ENCODE measurements at places on chromosomes 3 and 15. TPM values are rescaled to one million over a fixed set of nuclear protein-coding genes. Genes with fewer than 3 reads are reported as not detected.

GRM2 gene
- total RNA-seq: 0.10 TPM

PLCH1 gene
- total RNA-seq: 0.33 TPM

AADACL2 gene
- total RNA-seq: not detected

EIF4E3 gene
- 2.0 TPM for total RNA-seq

PIGZ gene
- total RNA-seq: 6.2 TPM

WWTR1 gene
- 393 TPM for total RNA-seq

PXK gene
- total RNA-seq: 22.5 TPM

KLHL6 gene
- 11.7 TPM for total RNA-seq

OXTR gene
- total RNA-seq: 0.65 TPM

KCNMB3 gene
- total RNA-seq: 2.3 TPM

STRC gene
- total RNA-seq: not detected

TLNRD1 gene
- 29.9 TPM for total RNA-seq

RTP3 gene
- total RNA-seq: not detected

RETNLB gene
- total RNA-seq: not detected

DCLK3 gene
- not detected for total RNA-seq

VPS8 gene
- total RNA-seq: 50.6 TPM

VEPH1 gene
- 210 TPM for total RNA-seq

PLOD2 gene
- 284 TPM for total RNA-seq

GOLGA6B gene
- total RNA-seq: not detected

ZNF774 gene
- 0.98 TPM for total RNA-seq
